Lower leg skin (tissue), 4 donors: ENCODE measurements at places on chromosomes 6 and 20.
A peak's percentile ranks its signal among the peaks of the same experiment; 100 is the strongest.

DNA sequence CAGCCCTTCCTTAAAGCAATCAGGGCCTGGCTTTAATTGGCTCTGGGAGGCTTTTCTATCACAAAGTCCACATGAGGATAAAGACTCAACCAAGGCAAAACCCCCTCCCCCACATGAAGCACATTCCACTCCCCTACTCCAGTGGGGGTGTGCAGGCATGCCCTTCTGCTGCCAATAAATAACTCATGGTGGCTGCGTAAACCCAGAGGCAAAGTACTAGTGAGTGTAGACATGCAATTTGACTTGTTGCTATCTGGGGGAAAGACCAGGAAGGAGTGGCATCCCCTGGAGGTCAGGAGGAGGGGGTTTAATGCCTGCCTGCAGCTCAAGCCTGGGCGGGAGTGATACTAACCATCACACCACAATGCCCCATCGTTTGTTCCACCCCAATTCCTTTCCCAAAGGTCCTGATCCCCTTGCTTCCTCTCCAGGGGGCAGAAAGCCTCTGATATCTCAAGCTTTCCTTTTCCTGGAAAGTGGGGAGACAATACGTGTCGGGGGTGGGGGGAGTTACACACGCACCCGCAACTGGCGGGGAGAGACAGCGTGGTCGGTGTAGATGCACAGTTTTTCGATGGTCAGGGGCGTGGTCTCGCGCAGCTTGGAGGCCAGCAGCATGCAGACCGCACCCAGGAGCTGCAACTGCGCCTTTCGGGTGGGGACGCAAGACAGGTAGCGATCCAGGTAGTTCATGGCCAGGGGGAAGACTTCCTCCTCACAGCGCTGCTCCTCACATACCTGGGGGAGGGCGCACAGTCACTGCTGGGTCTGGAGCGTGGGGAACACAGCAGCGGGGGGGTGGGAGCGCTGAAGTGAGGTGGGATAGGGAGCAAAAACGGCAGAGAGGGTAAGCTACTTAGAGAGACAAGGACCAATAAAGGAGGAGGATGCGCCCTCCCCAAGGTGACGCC is 1.5 kb downstream of the CCND3 start:
- DNase-seq: no peak

GRCh38 chr6:106051226-106051625 is 34.9 kb upstream of the PRDM1 start:
- no peak for DNase-seq

DNA sequence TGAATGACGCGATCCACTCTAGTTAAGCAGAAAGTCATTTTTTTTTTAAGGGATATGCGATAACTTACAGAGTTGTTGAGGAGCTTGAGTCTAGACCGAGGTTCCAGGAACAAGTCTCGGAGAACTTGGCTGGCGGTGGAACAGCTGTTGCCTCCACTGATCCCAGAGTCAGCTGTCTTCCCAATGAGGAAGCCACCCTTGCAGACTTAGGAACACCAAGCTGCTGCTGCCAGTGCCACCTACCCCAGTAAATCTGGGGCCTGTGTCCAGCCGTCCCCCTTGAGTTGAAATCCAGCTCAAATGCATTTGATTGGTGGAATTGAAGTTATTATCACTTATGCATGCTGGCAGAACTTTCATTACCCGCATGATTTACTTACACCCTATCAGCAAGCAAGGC is 6.7 kb downstream of the PFDN4 start:
- no peak for DNase-seq

- no peak for DNase-seq
Measured at GRCh38 chr6:73204252-73204651, 21.0 kb downstream of the KHDC1L start.

DNA sequence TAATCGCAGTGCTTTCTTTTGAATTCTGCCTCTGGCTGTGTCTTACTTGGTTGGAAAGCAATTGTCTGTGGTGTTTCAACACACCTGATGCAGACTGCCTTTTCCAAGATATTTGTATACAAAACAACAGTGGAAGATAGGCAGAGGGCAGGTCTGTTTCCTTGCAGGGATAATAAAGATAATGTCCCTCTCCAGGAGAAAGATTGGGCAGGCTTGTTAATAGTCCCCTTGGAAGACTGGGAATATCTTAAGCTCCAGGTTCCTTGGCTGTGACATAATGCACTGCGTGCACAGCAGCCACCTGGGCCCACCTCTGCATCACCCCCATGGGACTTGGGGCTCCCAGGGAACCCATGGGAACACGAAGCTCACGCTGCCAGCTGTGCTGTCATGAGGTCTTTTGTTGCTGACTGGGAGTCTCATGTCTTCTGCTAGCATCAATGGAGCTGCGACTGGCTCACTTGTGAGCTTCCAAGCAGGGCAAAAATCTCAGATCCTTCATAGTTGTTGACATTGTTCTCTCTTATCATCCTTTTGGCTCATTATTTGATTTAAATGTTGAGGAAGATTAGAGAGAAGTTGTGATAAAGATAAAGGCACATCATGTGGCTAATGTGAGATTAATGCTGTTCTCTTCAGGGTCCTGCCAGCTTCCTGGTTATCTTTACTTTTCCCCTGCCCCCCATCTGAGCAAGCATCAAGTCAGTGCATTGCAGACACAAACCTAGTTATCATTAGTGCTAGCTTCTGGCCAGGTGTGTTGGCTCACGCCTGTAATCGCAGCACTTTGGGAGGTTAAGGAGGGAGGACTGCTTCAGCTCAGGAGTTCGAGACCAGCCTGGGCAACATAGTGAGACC is 107.1 kb upstream of the ASF1A start:
- no peak for DNase-seq

GRCh38 chr6:165807249-165807960 is 144.4 kb upstream of the PDE10A start:
- no peak for DNase-seq

DNA sequence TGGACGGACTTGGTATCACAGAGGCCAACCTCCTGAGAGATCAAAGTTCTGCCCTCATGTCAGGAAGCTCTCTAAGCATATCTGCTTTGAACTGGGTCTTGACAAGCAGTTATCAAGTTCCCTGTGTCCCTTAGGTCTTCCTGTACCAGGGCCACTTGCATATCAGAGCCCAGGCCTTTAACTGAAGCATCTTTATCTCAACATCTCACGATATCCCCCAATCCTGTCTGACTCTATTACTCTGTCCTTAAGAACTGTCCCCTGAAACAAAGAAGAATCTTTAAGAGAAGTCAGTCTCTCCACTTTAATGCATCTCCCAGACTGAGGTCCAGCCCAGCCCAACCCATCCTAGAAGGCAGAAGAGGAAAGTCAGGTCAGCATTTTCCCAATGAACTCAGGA is 8.2 kb downstream of the MAS1L start:
- DNase-seq: no peak

DNA sequence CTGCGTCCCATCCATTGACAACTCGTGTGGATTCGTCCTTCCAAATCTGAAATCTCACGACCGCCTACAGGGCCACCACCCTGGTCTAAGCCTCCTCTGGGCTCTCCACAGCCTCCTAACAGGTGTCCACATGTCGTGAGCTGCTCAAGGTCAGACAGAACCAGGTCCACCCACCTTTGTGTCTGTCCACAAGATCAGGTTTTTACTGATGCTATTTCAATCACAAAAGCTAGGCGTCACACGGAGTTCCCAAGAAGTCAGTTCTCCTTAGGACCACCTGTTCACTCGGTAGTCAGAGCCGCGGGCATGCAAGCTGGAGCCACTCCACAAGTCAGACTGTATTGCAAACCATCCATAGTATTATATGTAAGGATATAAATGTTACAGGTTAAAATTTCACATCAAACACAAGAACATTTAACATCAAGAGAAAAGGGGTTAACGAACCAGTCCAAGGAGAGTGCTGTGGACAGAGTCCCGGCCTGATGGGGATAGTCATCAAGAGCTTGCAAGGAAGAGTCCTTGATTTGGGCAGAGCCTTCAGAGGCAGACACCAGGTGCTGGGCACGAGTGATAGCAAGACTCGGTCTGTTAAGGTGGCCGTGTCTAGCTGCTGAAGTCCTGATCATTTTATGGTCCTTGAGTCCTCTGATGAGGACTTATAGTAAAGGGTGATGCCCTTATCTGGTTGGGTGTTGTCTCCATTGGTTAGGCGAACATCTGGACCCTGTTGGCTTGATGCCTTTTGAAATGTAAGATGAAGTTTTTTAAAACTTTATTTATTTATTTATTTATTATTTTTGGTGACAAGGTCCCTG is 731 bp upstream of the DNPH1 start:
- DNase-seq: no peak

DNA sequence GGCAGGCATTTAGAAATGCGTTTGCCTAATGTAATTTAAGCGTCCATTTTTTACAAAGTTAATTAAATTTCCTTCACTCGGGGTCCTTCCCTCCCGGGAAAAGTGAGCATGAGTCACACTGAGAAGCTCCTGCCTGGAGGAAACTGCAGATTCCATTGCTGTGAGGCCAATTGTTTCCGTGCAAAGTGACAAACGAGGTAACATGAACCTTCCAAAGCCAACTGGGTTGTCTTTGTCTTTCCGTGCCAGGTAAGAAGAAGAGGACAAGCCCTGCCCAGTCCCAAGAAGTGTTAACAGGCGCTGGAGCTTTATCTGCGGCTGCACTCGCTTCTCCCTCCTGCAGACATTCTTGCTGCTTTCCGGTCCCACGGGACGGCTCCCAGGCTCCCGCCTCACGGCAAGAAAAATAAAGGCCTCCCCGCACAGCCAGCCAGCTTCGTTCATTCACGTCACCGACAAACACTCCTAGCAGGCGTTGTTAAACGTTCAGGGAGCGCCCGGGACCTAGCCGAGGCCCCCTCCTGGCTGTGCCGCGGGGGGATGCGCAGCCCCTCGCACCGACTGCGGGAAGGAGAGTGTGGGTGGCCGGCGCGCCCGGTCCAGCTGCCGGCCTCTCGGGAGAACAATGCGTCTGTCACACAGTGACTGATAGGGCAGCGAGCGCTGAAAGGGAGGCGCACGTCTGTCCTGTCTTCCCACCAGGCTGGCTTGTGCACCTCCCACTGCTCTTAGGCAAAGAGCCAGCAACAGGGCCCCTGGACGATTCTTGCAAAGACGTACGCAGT is 61.5 kb upstream of the HDDC2 start:
- no peak for DNase-seq

- peak; percentile 65 for DNase-seq
Measured at GRCh38 chr6:71284785-71285184, 3.8 kb upstream of the OGFRL1 start.

GRCh38 chr6:41536795-41537758 is 9.1 kb upstream of the FOXP4 start:
- no peak for DNase-seq
